ENCODE measurements at places on chromosomes 2 and 18.

DNA sequence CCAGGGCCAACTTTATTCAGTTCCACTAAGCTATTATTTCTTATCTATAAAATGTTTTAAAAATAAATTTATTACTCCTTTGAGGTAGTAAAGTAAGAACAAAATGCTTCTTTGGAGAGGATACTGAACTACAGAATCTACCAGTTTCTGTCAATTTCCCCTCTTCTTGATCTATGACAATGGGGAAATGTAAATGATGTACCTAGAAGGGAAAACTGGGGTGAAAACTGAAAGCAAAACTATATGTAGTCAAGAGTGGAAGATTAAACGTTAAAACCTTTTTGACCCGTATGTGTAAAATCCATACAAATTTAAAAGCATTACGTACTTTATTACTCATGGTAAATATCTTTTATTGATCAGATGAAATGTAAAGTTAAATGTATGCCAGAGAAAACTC is 1287.8 kb upstream of the TMEFF2 start:
- no peak for DNase-seq

DNA sequence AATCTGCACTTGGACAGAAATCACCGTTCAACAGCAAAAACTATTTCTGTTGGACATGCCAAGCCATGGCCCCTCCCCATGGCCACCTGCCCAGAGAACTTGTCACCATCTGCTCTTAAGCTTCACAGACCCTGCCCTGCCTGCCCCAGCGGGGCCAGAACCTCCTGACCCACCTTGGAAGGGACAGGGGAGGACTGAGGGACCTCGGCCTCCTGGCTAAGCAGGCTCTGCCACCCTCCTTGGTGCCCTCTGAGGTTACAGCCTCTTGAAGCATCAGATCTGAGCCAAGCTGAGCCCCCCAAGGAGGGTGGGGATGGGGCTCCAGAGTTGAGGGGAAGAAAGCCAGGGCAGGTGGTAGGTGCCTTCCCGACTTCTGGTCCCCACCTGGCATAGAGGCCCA is 6.5 kb downstream of the TEX261 start:
- no peak for DNase-seq

DNA sequence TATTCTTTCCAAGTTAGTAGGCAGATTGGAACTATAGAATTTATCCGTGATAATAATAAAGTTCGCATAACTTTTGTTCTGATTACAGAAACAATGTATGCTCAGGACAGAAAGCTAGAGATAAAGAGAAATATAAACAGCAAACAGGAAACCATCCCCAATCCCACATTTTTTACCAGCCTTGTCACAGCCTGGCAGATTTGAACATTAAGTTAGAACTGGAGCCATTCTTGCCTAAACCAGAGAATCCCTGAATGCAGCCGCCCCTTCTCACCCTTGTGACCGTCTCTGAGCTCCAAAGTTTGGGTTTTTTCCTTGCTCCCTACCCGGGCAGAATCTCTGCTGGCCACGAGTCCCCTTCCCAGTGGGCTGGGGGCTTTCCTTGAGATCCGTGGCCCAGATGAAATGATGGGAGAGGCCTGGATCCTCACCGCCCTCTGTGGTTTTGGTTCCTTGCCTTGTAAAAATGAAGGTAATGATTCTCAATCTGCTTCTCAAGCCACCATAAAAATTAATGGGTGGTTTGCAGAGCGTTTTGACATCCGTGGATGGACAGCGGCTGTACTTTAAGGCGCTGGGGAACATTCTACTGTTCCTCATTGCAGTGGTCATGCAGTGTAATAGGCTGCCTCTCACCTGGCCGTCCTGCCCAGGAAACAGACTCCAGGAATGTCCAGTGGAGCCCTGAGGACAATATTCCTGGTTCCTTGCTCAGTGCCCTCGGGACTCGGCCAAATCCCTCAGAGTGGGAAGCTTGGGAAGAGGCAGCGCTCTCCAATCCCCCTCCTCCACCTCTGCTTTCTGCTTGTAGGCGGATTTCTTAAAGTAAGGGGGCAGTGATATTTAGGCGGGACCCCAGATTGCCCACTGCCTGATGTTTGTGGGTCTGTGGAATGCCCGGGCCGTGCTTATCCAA is 1.6 kb downstream of the SH3BP4 start:
- DNase-seq, result no peak

GRCh38 chr2:147440734-147441133 is 404.1 kb upstream of the ACVR2A start:
- no peak for DNase-seq

DNA sequence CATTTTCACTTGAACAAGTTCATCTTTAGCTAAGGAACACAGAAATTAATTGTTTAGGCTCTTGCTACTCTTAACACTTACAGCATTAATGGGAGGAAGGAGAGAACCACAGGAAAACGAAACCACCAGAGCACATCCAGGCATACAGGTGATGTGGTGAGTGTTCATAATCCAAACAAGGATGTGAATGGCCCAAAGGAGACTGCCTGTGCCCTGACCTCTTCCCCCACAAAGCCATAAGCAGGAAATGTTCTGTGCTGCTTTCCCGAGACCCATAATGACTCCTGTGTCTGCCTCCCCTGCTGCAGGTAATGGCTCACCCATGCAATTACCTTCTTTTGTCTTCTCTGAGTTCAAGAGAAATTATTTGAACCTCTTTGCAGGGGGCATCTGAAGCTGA is 295.9 kb upstream of the LINC00305 start:
- no peak for DNase-seq

Data from CD4-positive, alpha-beta T cell treated with Interleukin-10 for 1 hour (primary cell).